Activated T-helper 1 cell treated with anti-CD3 and anti-CD28 coated beads, Interleukin-2, amount 50 U/mL, for 16 hours (primary cell): ENCODE measurements at places on chromosomes 13 and 19.

DNA sequence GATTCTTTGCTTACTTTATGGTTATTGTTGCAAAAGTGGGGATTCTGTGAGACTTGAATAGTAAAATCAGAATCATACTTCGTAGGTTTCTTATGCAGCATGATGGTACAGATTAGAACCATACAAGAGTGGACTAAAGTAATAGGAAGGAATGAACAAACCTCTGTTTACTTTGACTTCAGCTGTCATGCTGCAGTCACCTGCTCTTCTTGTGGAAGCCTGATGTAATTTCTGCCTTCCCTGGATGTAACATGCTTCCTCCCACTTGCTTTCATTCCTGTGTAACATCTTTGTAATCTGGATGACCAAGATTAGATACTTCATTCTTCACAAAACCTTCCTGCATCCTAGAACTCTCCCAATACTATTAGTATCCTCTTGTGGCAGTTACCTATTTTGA is 235.0 kb downstream of the PCCA start:
- no peak for DNase-seq

- no peak for DNase-seq
Measured at GRCh38 chr19:33464010-33464732, 57.4 kb downstream of the PEPD start.

- DNase-seq, result no peak
Measured at GRCh38 chr13:31174018-31174417, 12.3 kb upstream of the HSPH1 start.

GRCh38 chr19:55173186-55173713 is 6.8 kb upstream of the DNAAF3 start:
- DNase-seq, result no peak

GRCh38 chr19:2255112-2255845 is 938 bp downstream of the JSRP1 start:
- DNase-seq, result no peak

DNA sequence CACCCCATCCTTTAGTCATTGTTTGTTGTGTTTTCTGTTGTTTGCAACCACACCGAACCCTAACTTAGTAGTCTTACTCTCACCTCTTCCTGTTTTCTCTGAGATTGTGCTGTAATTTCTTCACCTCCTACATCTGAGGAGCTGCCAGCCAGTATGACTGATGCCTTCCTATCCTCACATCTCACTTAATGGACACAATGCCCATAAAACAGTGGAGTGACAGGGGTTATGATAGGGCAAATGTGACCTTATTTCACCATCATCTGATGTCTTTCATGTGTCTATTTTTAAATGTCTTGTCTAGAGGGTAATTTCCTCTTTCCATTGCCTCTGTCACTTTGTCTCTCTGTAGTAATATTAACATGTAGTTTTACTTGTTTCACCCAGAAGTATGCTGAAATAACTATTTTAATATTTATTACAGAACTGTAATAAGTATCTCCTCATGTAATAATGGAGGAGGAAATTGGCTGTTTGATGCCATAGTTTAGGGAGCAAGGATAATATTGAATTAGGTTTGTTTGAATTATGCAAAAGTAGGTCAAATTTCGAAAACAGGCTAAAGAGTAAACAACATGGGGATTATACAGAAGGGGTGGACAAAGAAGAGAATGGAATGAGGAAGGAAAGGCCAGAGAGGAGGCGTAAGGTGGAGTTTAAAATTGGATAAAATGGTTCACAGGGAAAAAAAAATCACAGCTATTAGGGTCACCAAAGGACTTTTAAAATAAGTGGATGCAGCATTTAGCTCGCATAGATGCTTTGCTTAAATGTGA is 103.5 kb upstream of the SPRY2 start:
- no peak for DNase-seq

GRCh38 chr13:113161433-113161832 is 3.0 kb downstream of the PROZ start:
- no peak for DNase-seq

DNA sequence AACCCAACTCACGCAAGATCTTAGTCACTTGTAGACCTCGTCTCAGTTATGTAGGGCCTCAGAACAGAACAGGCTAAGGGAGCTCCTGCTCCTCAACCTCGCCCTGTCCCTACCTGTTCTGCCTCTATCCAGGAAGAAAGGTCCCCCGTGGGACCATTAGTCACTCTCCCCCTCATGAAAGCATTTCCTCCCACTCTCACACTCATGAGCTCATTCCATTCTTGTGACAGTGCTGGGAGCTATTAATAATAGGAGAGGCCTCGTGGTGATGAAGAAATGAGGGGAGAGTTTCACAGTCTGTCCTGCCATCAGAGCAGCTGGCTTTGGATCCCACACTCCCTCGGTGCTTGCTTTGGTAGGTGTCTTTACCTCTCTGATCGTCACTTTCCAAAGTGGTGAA is 10.2 kb downstream of the PPP2R1A start:
- no peak for DNase-seq
